ENCODE measurements at places on chromosomes 12 and 14.

- DNase-seq = no peak
Measured at GRCh38 chr12:9741726-9742125, 8.8 kb upstream of the CLECL1 start.

DNA sequence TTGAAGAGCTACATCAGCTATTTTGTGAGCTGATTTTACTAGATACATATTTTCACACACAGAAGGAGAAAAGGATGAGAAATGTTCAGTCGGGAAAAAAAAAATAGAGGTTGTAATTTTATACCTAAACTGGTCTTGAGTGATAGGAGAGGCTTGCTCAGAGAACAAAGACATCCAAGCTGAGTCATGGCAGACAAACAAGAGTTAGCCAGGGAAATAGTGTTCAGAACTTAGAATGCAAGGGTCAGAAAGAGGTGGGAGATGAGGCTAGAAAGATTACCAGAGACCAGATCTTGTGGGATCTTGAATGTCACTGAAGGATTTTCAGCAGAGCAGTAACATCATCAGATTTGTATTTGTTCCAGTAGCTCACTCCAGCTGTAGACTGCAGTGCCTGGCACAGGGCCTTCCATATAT lies 121.9 kb upstream of the ATF1 start:
- DNase-seq = no peak

DNA sequence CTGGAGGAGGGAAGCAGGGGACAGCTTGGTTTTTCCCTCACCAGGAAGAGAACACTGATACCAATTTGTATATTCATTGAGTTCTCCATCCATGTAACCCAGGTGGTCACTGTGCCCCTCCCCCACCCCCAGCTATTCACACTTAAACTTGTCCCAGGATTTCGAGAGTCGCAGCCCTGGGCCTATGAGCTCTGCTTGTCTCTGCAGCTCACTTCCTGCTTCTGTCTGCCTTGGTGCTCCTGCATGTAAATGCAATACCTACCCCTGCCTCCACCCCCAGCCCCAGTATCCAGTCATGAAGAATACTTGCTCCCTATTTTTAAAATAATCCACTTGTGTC lies 452.2 kb downstream of the BCL11B start:
- no peak for DNase-seq

GRCh38 chr14:55138091-55138490 lies 9.0 kb downstream of the LGALS3 start:
- no peak for DNase-seq

GRCh38 chr14:57530571-57530970 lies 36.9 kb upstream of the CCDC198 start:
- no peak for DNase-seq

DNA sequence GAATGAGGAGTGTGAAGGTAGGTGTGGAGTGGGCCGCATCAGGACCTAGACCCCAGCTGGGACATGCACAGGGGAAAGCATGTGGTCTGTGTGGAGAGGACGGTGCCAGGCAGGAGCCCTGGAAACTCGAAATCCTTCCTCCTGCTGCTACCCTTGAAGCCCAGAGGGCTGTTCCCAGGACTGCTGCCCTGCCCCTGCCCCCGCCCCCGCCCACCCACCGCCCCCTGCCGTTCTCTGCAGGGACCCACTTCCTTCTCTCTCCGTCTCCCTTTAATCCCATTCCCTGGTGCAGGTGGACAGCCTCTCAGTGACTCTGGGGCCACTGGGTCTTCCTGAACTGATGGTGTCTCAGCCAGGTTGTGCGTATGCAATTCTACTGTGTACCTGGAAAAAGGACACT lies 8.0 kb downstream of the ITFG2 start:
- no peak for DNase-seq

DNA sequence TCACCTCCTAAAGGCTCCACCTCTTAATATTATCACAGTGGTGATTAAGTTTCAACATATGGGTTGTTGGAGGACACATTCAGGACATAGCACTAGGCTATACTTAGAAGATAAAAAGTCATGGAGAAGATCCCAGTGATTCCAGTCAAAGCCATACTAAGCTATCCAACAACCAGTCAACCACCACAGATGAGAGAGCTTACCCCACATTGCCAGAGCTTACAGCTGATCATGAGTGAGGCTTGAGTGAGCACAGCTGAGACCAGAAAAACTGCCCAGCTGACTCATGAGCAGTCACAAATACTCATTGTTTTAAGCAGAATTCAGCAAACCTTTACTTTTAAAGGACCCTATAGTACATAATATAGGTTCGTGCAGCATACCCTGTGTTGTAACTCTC lies 85.1 kb downstream of the DRAM1 start:
- no peak for DNase-seq

DNA sequence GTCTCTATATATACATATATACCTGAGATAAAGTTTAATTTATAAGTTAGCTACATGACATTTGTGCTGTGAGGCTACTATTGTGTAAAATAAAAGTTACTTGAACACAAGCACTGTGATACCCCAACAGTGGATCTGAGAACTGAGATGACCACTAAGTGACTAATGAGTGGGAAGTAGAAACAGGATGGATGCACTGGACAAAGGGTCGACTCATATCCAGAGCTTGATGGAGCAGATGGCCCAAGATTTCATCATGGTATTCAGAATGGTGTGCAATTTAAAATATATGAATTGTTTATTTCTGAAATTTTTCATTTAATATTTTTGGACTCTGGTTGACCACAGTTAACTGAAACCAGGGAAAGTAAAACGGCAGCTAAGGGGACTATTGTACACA lies 908.6 kb upstream of the MDGA2 start:
- DNase-seq = no peak

GRCh38 chr12:75613981-75614380 lies 102.6 kb upstream of the KRR1 start:
- no peak for DNase-seq

DNA sequence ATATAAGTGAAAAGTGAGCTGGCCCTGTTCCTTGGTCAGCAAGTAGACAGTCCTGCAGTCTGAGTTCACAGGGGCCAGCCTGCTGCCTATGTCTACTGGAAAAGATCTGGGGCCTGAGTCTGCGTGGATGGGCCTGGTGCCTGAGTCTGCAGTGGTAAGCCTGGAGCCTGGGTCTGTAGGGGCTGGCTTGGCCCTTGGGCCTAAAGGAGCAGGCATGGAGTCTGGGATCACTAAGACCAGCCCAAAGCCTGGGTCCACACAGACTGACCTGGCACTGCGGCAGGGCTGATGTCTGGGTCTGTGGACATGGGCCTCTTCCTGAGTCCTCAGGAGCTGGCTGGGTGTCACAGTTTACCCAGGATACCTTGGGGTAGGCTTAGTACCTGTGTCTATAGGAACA lies 95.4 kb downstream of the KLHL28 start:
- DNase-seq = no peak

DNA sequence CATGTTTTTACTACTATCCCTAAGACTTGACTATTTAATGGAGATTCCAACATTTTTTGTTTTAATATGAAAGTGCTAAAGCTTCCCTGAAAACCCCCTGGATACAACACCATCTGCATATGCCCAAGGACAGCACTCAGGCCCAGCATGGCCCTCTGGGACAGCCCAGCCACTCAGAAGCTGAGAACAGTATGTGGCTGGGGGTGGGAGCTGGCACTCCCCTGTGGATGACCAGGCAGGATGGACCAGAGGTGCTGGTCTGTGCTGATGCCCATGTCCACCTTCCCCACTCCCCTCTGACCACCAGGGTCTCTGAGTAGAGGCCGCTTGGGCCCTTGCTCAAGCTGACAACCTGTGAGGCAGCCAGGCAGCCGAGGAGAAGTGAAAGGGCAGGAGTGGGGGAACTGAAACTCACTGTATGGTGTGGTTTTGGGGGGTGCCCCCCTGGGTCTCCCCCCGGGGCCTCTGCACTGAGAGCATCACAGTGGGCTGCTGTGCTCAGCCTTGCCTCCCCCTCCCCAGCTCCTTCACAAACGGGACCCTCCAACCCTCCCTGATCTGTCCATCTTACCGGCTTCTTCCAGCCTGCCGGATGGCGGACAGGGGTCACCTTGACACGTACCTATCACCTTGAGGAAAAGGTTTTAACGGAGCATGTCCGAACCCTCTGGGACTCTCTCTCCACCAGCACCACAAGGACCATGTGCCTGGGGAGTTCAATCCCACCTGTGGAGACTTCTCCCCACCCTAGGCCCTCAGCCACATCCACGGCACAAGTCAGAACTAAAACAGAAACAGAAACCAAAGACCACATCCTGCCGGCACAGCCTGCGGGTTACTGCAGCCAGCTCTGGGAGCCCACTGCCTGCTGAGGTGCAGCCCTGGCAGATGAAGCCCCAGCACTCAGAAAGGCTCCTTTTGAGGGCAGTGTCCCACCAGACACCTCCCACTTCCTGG lies at the start of gene TMEM229B:
TSS of gene TMEM229B (minus strand) at position 785 of the 957 bp plus-strand sequence. CDS start 14,798 bp downstream, outside the sequence.
- DNase-seq = no peak

DNA sequence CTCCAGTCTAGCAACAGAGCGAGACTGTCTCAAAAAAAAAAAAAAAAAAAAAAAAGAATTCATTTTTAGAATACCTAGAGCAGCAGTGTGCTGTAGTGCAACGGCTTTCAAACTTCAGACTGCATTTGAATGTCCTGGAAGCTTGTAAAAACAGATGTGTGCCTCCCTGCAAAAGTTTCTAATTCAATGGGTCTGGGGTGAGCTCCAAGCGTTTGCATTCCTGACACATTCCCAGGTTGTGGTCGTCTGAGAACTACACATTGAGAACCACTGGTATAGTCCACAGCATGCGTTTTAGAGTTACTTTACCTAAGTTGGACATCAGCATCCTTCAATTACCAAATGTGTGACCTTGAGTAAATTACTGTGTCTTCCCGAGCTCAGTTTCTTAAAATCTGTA lies 816.8 kb downstream of the NRXN3 start:
- DNase-seq = no peak

DNA sequence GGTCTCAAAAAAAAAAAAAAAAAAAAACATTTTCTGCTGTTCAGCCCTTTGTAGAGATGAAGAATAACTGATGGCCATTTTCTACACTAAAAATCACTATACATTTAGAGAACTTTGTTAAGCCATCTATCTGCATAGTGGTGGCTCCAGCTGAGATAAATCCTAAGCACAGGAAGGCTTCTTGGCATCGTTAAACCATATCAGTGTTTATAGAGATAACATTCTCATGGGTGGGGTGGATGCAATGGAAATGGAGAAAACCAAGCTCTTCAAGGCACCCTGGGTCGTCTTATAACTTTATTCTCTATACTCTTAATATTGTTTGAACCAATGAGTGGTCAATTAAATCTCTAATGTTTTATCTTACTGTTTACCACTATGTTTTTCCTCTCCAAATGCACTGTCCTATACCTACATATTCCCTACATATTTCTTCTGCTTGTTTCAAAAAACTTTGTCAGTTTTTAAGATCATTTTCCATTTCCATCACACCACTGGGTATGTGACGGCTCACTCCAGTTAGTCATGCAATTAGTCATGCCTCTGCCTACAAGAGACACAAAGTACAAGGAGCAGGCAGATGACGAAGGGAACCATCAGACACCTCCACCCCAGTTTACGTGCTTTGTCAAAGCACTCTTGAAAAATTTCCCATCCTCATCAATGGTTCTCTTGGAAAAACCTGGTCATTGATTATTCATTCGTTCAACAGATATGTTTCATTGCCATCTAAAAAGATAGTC lies 119.3 kb upstream of the OVCH1 start:
- peak; percentile 34 for DNase-seq

DNA sequence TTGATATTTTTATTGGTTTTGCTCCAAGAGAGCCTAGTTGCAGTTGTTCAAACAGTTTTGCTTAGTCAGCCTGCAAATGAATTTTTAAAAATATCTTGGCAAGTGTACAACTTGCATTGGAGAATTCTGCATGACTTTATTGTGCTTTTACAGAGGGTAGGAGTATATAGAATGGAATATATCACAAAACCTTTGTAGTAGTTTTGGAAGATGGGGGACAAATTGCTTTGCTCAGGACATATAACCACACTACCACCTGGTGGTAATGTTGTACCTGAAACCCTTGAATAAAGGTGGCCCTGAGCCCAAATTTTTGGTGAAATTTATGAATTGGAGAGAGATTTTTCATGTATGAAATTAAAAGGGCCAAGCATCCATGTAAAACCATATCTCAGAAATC lies 645.2 kb downstream of the MED13L start:
- DNase-seq = no peak

DNA sequence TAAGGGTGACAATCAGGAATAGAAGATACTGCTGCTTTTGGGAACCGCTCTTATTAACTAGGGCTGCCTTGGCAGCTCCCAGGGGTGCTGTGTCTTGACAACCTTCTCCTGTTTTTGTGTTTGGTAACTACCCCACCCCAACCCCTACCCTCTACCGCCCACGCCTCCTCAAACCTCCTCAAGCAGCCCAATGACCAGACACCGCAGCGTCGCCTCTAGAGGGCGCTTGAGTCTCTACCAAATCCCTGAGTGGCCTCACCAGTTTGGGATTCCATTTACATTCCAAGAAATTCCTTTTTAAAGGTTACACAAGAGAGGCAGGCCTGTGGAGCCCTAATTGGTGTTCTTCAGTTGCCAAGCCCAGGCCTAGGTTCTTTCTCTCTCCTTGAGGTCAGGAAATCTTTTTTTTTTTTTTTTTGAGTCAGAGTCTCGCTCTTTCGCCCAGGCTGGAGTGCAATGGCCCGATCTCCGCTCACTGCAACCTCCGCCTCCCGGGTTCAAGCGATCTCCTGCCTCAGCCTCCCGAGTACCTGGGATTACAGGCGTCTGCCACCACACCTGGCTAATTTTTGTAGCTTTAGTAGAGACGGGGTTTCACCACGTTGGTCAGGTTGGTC lies 72.4 kb upstream of the USP44 start:
- peak; percentile 66 for DNase-seq

DNA sequence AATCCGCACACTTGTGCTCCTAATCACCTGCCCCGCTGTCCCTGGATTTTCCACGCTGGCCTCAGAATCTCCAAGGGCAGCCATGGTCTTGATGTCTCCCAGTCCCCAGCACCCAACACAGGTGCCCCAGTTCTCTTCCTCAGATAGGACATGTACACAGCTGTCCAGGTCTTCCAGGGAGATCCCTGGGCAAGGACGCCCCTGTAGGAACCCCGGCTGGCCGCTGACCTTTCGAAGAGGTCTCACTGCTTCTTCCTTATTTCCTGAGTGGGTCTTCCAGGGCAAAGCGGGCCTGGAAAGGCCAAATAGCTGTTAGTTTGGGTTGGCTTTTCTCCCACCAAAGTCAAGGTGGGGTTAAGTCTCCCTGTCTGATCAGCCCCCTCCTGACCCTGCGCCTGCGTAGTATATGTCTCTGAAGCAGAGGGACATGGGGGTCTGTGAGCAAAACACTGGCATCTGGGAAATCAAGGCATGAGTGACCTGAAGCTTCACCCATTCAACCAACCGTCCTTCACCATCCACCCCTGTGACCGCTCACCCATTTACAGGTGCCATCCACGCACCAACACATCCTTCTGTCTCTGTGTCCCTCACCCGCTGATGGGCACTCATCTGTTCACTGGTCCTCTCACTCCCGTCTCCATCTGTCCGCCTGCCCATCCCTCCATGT lies 4.6 kb downstream of the BEGAIN start:
- DNase-seq = no peak

DNA sequence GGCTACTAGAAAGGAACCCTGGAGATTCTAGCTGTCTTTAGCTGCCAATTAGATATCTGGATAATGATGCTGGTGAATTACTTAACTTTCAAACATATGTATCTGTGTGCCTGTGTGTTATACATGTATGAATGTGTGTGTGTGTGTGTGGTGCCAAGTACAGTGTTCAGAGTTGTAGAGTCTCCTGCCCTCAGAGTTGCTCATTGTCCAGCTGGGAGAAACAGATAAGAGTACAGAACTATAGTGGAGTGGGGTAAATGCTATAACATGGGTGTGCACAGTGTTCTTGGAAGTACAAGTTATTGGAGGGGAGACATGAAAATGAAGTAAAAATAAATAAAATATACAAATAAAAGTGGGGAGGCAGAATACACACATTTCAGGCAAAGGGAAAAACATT lies 23.6 kb upstream of the ADAM20 start:
- no peak for DNase-seq

Measured in HCT116 (cell line).